Activated CD8-positive, alpha-beta memory T cell treated with anti-CD3 and anti-CD28 coated beads for 1 hour (primary cell): ENCODE measurements at places on chromosomes 4 and X.

DNA sequence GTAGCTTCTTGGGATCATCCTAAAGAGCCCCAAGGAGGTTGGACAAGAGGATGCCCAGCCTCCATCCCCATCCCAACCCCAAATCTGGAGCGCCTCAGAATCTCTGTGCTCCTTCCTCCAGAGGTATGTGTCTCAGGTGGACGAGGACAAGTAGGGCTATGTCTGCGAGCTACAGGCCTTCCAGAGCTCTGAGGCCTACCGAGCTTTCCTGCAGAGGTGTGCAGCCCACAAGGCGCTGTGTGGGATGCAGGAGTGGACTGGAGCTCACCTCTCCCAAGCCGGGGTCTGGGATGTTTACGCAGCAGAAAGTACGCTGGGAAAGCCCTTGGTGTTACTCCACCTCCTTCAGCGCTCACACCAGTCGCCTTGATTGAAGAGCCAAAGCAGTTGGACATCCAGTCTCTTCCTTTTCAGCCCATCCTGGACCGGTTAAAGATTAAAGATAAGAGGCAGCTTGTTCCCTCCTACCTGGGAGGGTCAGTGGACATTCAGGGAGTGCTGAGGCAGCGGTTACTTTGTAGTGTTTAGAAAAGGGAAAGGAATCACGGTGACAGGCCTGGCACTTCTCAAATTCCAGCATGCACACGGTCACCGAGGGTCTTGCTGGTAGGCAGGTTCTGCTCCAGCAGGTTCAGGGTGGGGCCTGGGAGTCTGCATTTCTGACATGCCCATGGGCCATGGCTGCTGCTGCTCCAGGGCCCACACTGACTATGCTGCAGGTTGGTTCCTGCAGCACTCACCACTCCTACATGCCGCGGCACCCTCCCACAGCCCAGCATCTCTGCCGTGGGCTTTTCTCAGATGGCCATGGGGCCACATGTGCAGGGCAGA is 29.5 kb upstream of the JAKMIP1 start:
- no peak for DNase-seq

DNA sequence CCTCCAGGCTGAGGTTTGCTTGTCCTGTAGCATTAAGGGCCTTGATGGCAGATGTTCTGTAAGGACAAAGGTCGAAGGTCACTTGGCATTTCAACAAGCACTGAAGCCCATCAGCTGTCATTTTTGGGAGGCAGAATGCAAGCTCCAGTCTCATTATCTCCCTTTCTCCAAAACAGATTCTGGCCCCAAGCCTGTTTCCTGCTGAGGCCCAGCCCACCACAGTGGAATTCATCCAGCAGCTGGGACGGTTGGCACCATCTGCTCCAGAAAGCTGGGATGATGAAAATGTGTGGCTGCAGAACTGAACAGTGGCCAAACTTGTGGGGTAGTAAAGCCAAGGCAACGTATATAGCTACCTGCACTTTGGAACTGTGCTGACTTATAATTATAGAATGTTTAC is 17.7 kb upstream of the PPEF2 start:
- DNase-seq, result no peak

- DNase-seq, result no peak
Measured at GRCh38 chr4:158535130-158535614, 13.5 kb downstream of the RXFP1 start.

DNA sequence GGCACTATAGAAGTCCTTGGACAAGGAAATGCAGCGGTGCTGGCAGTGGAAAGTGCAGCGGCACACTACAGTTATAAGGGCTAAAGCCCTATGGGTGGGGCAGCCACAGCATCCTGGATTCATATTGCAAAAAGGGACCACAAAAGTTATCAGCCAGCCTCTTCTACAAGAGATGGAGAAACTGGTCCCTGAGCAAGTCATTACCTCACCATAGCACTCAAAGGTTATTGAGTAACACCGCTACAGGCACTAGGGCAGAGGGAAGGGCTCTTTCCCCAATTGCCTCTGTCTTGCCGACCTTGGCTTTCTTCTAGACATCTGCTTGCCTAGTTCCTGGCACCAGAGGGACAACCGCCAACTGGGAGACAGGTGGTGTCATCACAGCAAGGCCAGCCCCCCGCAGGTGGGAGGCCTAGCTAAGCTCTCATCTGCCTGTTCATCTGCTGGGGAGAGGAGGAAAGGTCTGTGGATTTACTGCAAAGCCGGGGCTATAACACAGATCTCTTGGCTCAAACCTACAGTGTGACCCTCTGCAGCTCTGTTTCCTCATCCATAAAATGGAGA is 600.0 kb downstream of the BCOR start:
- DNase-seq, result no peak

DNA sequence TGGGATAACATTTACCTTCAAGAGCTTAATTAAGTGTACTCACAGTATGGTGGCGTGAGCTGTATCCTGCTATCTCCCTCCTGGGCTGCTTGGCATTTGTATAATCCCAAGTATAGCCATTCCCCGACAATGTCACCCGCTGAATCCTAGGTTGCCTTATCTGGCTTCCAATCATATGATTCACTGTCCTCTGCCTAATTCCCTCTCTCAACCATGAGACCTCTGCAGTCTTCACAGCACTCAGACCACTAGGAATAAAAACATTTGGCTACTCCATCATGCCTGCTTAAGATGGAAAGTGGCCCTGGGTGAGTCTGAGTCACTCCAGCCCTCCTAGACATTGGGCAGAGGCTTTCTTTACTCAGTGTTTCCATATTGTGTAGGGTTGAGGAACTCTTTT is 28.9 kb upstream of the WDFY3 start:
- DNase-seq, result no peak

DNA sequence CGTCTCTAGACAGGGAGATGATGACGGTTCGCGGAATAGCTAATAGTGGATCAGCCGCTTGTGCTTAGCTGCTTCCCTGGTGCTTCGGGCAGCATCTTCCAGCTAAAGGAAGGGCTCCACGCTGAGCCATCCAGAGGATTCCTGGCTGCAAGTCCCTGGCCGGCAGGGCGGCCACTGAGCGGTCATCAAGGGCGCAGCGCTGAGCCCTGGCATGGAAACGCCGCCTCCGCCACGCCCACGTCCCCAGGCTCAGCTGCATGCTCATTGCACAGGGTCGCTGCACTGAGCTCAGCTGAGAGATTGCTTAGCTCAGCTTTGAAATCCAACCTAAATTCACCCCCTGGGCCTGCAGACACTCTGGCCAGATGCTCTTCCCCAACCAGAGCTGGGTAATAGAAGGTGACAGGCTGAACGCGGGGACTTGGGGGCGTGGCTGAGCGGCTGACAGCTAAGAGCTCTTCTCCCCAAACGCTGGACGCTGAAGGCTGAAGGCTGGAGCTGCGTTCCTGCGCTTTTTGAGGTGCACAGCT is 118.2 kb upstream of the KIT start:
- no peak for DNase-seq

- DNase-seq, result no peak
Measured at GRCh38 chrX:118239178-118239870, 106.6 kb upstream of the WDR44 start.

DNA sequence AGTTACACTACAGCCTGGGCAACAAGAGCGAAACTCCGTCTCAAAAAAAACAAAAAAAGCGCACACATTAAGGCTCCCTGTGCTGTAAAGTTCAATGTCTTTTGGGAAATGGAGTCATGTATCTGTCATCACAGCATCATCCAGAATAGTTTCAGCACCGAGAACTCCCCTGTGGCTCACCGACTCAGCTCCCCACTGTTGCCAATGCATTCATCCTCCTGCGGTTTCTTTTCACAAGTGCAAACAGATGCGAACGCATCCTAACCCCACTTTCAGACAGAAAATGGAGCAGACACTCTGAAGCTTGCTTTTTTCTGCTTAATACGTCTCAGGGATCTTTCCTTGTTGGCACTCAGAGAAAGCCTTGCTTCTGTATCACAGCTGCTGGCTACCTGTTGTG is 13.8 kb upstream of the SH3TC1 start:
- no peak for DNase-seq
